Right renal cortex interstitium (tissue), 3 donors: ENCODE measurements at places on chromosomes 7 and 10. TPM values are rescaled to one million over a fixed set of nuclear protein-coding genes. Genes with fewer than 3 reads are reported as not detected.
A peak's percentile ranks its signal among the peaks of the same experiment; 100 is the strongest.

The CCL26 gene
- polyA plus RNA-seq = not detected

GRCh38 chr7:906776-907157 is 30.4 kb downstream of the GET4 start:
- DNase-seq = no peak

GRCh38 chr10:98391578-98391991 is 23.4 kb downstream of the PYROXD2 start:
- DNase-seq = no peak

- DNase-seq = no peak
Measured at GRCh38 chr10:71197955-71198354, 14.4 kb upstream of the UNC5B start.

DNA sequence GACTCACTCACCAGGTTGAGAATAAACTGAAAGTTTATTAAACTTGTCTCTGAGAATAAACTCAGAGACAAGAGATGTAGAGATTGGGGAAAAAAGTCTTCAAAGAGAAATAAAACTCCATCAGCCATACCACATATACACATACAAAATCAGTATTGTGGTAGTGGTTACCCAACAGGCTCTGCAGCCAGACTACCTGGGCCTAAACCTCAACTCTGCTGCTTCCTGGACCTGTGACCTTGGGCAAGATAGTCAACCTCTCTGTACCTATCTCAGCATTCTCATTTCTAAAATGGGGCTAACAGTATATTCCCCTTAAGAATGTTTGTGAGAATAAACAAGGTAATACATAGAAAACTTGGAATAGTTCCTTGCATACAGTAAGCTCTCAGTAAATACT is 15.3 kb downstream of the TPK1 start:
- DNase-seq = no peak

The OR9A2 gene
- polyA plus RNA-seq = not detected

GRCh38 chr7:6399351-6399750 is 48.4 kb downstream of the DAGLB start:
- no peak for DNase-seq

DNA sequence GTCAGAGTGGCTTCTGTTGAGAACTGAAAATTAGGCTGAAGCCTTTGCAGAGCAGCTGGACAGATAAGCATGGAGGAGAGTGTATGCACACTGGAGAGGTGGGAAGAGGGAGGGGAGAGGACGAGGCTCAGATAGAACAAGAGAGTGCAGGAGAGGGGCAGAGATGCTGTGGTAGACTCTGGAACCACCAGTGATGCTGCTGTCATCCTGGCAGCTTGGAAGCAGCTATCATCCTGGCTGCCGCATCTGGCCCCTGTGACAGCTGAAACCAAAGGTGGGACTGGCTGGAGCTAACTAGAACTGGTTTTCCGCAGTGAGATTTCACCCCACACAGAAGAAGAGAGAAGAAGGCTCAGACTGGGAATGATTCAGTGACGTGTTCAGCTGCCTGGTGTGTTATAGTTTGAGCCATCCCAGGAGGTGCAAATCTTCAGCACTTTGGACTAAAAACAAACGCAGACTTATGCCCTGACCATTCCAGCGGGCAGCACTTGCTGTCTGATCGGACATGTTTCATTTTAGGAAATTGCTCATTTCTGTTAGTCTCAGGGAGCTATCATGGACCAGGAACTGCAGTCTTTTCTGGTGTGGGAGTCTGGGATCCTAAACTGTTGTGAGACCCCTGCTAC is 38.4 kb downstream of the EEPD1 start:
- no peak for DNase-seq

- no peak for DNase-seq
Measured at GRCh38 chr10:77293773-77294172, 343.8 kb downstream of the KCNMA1 start.

DNA sequence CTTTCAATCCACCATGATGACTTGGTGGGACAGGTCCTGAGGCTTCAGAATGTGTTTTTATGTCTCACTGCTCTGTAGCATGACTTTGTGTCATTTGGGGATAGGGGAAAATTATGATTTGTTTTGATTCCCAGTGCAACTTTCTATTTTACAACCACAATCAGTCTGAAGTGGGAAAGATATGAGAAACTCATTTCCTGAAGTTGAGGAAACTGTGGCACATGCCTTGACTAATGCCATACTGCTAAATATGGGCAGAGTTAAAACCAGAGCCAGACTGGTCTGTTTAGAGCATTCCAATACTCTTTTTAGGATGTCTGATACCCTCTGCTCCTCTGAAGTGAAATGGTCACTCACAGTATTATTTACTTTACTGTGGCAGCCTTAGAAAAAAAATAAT is 307.7 kb downstream of the ADRA2A start:
- no peak for DNase-seq

- no peak for DNase-seq
Measured at GRCh38 chr10:47332946-47333345, 10.7 kb downstream of the GDF2 start.

- peak; percentile 39 for DNase-seq
Measured at GRCh38 chr10:111481866-111482265, 405.0 kb downstream of the ADRA2A start.

The ADAM22 gene
- 13.0 TPM for polyA plus RNA-seq

GRCh38 chr7:12706900-12707536 is 19.6 kb downstream of the ARL4A start:
- no peak for DNase-seq

DNA sequence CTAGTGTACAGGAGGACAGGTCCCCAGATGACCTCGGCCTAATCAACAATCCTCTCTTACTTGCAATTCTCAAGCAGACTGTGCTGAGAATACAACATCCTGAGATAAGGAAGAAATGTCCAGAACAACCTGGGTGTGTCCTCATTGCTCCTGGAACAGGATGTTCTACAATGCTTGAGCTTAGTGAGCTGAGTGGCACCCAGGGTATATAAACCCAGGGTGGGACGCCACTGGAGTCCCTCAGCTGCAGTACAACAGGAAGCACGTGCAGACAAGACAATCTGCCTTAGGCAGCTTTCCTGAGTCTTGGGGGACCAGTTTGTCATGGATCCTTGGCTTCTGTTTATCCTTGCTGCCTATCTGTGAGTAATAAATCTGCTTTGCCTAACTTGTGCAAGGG is 27.7 kb upstream of the SLC25A13 start:
- DNase-seq = no peak

The H2BK1 gene
- not detected for polyA plus RNA-seq

- no peak for DNase-seq
Measured at GRCh38 chr10:74836877-74837276, 10.5 kb downstream of the KAT6B start.

- no peak for DNase-seq
Measured at GRCh38 chr10:97713339-97713825, at the start of gene MARVELD1. TSS of gene MARVELD1 (plus strand) at chr10:97713730. CDS start at chr10:97713877, 147 bp downstream.

The PRLHR gene
- polyA plus RNA-seq = not detected

DNA sequence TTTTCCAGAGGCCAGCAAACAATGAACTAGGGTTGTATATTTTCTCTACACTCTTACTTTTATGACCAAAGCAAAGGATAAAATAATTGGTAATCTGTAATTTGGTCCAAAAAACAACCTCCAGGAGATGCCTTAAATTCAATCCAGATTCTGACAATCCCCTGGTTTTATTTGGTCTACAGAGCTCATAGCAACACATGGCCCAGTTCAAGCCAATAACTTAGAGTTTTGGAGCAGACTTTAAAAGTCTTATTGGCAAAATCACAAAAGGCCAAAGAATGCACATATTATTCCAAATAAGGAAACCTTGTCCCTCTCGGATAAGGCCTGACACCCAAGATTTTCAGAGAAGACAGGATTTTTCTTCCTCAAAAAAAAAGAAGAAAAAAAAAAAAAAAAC is 51.9 kb downstream of the SORBS1 start:
- no peak for DNase-seq

DNA sequence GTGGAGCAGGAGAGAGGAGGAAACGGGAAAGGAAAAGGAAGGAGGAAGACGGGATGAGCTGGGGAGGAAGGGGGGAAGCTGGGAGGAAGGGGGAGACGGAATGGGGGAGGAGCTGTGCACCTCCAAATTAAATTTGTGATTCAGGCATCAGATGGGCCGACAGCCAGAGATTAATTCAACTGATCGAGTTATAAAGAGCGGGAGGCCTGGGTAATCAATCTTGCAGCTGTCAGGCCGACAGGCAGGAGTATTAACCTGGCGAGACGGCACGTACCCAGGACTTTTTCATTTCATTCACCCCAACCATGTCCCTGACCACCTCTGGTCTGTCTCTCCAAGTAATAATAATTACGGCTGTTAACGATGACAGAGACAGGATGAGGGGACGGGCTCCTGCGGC is 26.2 kb downstream of the KAZALD1 start:
- DNase-seq = no peak

The PNLIPRP3 gene
- polyA plus RNA-seq = not detected

The NUTM2A gene
- 1.9 TPM for polyA plus RNA-seq

- no peak for DNase-seq
Measured at GRCh38 chr7:134703782-134704181, 57.1 kb downstream of the BPGM start.

GRCh38 chr7:39429421-39429820 is 136.8 kb upstream of the YAE1 start:
- no peak for DNase-seq

GRCh38 chr7:57867884-57868701 is 418.1 kb downstream of the ZNF716 start:
- DNase-seq = no peak

DNA sequence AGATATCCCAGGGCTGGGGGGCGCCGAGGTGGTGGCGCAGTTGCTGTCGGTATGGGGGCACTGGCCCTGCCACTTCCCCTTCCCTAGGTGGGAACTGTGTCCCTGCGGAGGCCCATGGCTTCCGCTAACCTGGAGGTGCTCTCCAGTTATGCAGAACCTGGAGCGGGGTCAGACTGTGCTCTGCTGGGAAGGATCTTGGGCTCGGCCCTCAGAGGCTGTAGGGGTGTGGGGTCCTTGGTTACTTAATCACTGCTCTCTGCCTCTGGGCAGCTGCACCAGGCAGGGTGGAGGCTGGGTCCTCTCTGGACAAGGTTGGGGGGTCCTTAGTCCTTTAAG is 2.4 kb downstream of the BRI3 start:
- no peak for DNase-seq

The ACTL6B gene
- not detected for polyA plus RNA-seq

GRCh38 chr7:37198041-37198905 is 250.4 kb downstream of the ELMO1 start:
- DNase-seq = no peak

GRCh38 chr10:18860631-18861240 is 187.9 kb upstream of the MALRD1 start:
- peak; percentile 34 for DNase-seq

The CTAGE15 gene
- not detected for polyA plus RNA-seq

The CHST15 gene
- polyA plus RNA-seq = 17.5 TPM

GRCh38 chr7:377080-378040 is 87.4 kb downstream of the FOXL3 start:
- DNase-seq = no peak

DNA sequence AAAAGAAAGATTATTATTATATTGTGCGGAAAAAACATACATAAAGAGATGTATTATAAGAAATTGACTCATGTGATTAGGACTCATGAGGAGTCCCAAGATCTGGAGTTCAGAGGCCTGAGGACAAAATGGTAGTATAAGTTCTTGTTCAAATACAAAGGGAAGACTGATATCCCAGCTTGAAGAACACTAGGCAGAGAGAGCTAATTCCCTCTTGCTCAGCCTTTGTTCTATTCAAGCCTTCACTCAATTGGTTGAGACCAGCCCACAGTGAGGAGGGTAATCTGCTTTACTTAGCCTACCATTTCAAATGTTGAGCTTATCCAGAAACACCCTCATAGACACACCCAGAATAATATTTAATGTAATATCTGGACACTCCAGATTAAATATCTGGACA is 1683.8 kb downstream of the REEP3 start:
- no peak for DNase-seq

GRCh38 chr10:125084191-125084613 is 76.2 kb downstream of the CTBP2 start:
- DNase-seq = no peak

The LLCFC1 gene
- polyA plus RNA-seq = 0.35 TPM

The SDK1 gene
- polyA plus RNA-seq = 6.3 TPM

The HOXA3 gene
- polyA plus RNA-seq = 32.8 TPM

The GARIN1A gene
- polyA plus RNA-seq = 0.82 TPM

DNA sequence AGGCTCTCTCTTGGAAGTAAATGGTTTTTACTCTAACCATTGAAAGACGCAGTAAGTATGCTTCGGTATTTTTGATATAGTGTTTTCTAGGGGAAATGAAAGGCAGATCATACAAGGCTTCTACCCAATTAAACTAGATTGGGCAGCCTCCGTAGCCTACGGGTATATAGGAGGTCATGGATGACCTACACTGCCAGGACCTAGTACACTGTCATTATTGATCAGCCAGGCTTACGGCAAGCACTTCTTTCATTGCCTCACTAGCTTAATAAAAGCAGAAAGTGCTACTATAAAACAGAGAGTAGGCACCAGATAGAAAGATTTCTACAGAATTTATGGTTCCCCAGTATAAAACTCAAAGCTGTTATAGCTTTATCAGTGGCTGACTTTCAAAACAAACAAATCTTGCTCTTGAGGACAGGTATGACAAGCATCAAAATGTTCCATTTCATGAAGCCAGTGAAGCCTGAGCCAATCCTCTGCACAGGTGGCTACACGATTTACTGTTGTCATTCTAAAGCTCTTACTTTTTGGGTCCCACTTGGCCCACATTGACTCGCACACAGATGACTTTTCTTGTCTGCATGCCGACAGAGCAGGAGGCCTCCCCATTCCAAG is 358.1 kb downstream of the THSD7A start:
- DNase-seq = no peak

- DNase-seq = no peak
Measured at GRCh38 chr7:42236976-42237810, at the start of gene GLI3. TSS of gene GLI3 (minus strand) at chr7:42237209. CDS start at chr7:42223253, 13,956 bp downstream.

The SAMD9L gene
- 4.5 TPM for polyA plus RNA-seq

The TRPV5 gene
- polyA plus RNA-seq = 0.87 TPM

- DNase-seq = no peak
Measured at GRCh38 chr10:3900391-3900790, 115.4 kb upstream of the KLF6 start.

The EMX2 gene
- polyA plus RNA-seq = 173 TPM

The CD36 gene
- 32.0 TPM for polyA plus RNA-seq

- no peak for DNase-seq
Measured at GRCh38 chr7:44894888-44895580, 9.7 kb upstream of the PURB start.

GRCh38 chr7:88398459-88398858 is 91.8 kb upstream of the STEAP4 start:
- no peak for DNase-seq
